Astrocyte (in vitro differentiated cells and primary cell): ENCODE measurements at places on chromosomes 7 and 10.

- no peak for DNase-seq
Measured at GRCh38 chr7:114653364-114654088, 238.9 kb downstream of the FOXP2 start.

DNA sequence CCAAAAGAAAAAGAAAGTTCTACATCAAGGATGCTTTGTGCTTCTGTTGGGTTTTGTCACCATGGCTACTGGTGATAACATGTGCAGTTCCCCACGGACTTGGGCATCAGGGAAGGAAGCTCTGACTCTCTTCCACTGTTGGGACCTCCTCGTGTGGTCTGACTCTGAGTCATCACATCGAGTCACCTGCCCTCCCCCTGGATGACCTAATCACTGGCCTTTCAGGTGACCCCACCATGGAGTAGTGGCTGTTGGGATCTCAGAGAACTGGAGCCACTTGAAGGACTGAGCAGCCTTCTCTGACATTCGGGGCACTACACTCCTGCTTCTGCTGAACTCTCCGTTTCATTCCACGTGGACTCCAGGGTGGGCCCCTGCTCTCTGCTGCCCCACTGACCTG, 60.8 kb upstream of the DOCK1 start:
- peak; percentile 14 for DNase-seq

DNA sequence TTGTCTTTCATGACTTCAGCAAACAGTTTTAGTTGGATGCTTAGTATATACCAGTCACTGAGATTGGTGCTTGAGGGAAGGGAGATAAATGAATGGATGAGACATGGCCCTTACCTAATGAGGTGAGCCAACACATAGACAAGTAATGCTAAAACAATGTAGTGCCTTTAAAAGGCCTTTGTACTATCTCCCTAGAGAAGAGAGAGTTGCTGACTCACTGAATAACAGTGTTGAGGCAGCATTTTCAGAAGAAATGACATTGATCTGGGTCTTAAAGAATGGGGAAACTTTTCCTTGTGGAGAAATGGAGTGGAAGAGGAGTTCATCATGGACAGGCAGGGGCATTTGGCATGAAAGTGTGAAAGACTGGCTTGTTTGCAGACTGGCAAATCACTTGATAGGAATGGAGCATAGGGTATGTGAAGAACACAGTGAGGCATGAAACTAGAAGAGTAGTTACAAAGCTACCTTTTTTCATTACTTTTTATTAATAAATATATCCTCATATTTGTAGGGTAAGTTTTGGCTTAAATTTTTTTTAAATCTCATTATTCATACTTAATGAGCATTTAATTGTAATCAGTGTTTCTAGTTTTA, 91.2 kb downstream of the KAT6B start:
- DNase-seq: peak; percentile 90

DNA sequence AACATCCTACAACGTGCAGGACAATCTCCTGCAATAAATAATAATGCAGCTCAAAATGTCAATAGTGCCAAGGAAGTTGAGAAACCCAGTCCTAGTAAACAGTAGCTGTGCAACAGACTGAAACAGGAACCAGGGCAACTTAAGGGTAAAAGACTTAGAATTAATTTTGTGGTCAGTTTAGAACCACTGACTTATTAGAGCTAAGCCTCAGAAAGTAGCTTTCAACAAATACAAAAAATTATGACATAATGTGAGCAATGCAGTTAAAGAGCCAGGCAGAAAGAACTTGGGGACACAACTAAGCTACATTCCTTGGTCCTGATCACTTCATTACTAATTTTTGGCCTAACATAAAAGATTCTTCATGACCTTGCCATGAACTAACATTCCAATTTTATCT, 195.4 kb downstream of the MACC1 start:
- DNase-seq: peak; percentile 68

- DNase-seq: peak; percentile 89
Measured at GRCh38 chr10:74056050-74056818, 58.3 kb downstream of the VCL start.

DNA sequence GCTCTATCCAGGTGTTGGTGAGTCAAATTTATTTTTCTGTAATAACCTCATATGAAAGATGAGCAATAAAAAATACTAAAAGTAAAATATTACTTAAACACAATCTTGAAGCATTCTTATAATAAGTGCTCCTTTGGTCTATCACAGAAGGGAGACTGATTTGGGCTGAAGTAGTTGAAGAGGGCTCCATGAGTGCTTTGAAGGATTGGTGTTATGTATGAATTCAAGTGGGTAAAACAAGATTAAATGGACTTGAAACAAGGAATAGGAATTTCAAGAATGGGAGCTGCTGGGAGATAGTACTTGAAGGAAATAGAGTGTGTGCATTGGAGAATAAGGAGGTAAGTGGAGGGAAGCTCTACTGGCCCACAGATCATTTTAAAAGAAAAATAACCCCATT, 7.3 kb upstream of the OR2A2 start:
- DNase-seq: no peak
